Left renal cortex interstitium (tissue), 4 donors: ENCODE measurements at places on chromosomes 7 and 10. TPM values are rescaled to one million over a fixed set of nuclear protein-coding genes. Genes with fewer than 3 reads are reported as not detected.

The CALY gene
- polyA plus RNA-seq, result 0.31 TPM

The AKR1C4 gene
- polyA plus RNA-seq, result not detected

GRCh38 chr7:101303102-101303701 lies 18.4 kb downstream of the IFT22 start:
- no peak for DNase-seq

DNA sequence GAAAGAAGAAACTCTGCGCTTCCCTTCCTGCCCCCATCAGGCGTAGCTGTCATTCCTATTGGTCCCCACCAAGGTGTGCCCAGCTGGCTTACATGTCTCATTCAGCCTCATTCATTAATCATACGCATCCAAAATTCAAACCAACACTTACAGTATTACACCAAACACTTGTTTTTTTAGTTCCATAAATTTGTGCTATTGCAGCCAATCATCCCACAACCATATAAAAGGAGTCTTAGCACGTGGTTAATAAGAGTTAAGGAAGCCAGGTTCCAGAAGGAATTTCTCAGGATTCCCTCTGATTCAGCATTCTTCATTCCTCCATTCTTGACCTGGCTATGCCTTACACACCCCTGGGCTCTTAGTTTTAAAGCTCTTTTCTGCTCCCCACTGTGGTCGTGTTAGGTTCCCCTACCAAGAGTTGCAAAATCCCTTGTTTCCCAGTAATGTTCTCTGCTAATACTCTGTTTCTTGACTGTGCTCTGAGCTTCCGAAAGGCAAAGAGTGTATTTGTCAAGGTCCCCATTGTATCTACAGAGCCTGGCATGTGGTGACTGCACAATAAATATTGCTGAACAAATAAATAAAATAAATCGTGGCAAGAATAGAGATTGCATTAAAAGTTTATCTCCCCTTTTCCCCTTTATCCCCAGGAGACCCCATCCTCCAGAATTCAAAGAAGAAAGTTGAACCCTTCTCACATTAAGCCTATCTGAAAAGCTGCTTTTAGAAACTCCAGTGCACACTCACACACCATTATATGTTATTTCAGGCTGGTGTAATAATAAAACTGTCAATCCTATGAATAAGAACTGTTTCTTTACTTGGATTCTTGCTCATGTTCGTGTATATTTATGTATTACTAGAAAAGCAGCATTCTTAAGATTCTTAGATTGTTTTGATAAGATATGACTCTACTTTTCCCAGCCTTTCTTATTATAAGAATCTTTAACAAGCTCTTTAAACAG lies 514.4 kb downstream of the INHBA start:
- no peak for DNase-seq

DNA sequence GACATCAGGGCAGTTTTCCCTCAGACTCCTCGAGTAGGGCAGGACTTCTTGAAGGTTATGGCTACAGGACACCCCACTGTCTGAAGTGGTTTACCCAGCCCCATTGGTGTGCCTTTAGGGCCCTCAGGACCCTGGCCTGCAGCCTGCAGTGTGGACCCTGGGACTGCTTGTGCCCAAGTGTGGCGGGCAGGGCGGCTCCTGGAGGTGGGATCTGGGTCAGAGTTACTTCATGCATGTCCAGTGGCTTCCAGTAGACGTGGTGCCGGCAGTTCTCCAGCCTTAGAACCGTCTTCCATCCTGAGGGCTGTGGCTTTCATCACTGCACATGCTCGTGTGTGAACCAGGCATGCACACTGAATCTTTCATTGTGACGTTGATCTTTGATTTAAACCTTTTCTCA lies 16.7 kb downstream of the EIF3B start:
- DNase-seq, result no peak

GRCh38 chr7:26250239-26250638 lies 41.4 kb upstream of the SNX10 start:
- DNase-seq, result no peak

DNA sequence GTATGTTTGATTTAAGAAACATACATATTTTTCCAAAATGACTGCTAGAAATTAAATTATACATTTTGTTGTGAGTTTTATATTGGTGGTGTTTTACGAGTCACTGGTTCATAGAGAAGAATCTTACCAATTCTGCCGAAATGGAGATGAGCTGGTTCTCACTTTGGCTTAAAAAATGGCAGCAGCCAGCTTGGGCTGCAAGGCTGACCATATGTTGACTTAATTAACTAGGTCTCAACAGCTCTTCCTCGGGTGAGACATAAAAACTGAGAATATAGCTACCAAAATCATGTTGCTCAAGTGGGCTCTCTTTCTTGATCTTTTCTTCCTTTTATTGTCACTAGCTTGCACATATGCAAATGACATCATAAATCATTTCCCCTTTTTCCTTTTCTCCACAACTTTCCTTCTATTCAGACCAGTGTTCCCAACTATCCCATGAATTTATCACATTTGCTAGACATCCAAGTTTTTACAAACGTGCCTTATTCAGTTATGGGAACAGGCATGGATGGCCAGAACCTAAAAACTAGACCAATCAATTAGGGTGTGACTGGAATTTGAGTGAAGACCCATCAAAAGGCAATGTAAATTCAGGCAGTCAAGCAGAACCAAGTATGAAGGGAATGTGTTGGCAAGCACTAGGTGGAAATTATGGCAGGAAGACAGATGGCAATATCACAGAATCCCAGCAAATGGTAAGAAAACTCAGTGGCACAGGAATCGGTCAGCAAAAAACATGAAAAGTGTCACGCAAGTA lies 6.4 kb upstream of the TSPAN12 start:
- no peak for DNase-seq

- DNase-seq, result no peak
Measured at GRCh38 chr7:73966941-73967831, 60.8 kb upstream of the ELN start.
